Dermis blood vessel endothelial cell (primary cell): ENCODE measurements at places on chromosomes 3 and 15.

- no peak for DNase-seq
Observed at GRCh38 chr3:5366746-5367145, 179.2 kb downstream of the EDEM1 start.

GRCh38 chr15:90402767-90403166 is 14.7 kb downstream of the IQGAP1 start:
- DNase-seq = no peak

- DNase-seq = no peak
Observed at GRCh38 chr3:127173516-127174166, 19.3 kb upstream of the PRR23E start.

GRCh38 chr3:197858598-197858997 is 67.5 kb downstream of the LRCH3 start:
- DNase-seq = no peak

- peak; percentile 82 for DNase-seq
Observed at GRCh38 chr3:160400030-160400701, 716 bp downstream of the SMC4 start.

DNA sequence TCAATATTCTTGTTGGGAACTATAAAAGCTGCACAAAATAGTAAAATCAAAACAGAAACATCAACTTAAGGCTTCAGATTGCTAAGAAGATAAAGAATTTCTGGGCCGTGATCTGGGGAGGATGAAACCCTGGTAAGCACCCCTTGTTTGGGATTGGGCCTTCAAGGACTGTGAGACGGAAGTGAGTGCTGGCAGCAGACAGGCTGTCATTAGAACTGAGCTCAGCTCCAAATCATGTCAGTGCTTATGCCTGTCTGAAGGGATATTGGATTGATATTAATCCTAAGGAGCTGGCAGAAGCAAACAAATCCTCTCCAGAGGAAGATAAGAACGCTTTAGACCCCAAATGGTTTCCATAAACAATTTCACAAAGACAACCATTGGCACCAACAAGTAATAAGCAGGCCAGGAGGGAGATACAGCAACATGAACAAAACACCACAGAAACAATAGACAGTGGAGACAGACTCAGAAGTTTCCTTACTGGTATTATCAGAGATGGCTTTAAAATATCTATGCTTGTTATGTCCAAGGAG is 72.6 kb upstream of the CTXND1 start:
- no peak for DNase-seq

- no peak for DNase-seq
Observed at GRCh38 chr3:128084675-128085021, 32.4 kb downstream of the SEC61A1 start.
